ENCODE measurements at places on chromosomes 1 and 21.

- DNase-seq = no peak
Measured at GRCh38 chr1:204733869-204734596, 48.5 kb upstream of the LRRN2 start.

GRCh38 chr1:51534447-51534846 lies 15.4 kb upstream of the EPS15 start:
- DNase-seq = no peak

DNA sequence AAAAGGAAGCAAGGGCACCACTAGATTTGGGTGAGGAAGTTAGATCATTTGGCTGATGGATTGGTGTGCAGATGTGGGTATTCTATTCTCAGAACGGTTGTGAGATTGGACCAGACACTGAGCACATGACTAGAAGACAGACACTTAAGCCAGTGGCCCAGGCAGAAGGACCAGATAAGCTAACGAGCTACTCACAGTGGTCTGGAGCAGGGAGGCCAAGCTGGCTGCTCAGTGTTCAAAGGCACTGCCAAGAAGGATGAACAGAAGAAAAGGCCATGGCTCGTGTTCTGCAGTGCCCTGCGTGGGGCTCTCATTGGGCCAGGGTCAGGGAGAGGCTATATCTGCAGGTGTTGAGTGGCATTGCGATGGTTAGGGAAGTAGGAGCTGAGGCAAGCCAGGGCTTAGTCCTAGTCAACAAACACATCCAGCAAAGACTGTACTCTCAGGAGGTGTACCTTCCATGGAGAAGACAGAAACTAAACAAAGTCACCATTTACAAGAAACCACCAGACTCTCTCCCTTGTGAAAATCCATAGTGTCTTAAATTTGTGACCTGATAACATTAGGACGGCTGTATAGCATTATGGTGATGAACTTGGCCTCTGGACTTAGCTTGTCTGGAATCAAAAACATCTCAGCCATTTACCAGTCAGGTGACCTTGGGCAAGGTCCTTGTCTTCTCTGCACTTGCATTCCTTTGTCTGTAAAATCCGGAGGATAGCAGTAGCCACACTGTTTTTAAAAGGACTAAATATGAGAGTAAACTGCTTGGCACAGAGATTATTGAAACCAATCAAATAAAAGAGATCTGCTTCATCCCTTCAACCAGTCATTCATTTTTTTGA lies 274.5 kb downstream of the SIPA1L2 start:
- no peak for DNase-seq

GRCh38 chr1:51214615-51215131 lies 21.4 kb upstream of the RNF11 start:
- DNase-seq = peak; percentile 85

DNA sequence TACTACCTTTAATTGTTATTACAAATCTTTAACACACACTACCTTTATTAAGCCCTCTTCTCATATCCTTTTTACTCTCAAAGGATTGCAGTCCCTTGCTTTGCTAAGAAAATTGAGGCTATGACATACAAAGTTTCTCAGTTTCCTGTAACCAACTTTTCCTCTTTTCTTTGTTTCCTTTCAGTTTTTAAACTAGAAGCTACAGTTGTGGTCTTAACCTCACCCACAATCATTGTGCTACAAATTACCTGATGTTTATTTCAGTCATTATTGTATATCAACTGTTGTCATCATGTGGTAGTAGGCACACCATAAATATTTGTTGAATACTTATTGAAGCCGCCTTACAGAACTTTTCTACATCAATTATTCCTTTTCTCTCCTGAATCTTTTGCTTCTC lies 51.8 kb downstream of the SLAMF6 start:
- DNase-seq = no peak

GRCh38 chr1:184061396-184062003 lies 10.0 kb downstream of the TSEN15 start:
- peak; percentile 61 for DNase-seq

DNA sequence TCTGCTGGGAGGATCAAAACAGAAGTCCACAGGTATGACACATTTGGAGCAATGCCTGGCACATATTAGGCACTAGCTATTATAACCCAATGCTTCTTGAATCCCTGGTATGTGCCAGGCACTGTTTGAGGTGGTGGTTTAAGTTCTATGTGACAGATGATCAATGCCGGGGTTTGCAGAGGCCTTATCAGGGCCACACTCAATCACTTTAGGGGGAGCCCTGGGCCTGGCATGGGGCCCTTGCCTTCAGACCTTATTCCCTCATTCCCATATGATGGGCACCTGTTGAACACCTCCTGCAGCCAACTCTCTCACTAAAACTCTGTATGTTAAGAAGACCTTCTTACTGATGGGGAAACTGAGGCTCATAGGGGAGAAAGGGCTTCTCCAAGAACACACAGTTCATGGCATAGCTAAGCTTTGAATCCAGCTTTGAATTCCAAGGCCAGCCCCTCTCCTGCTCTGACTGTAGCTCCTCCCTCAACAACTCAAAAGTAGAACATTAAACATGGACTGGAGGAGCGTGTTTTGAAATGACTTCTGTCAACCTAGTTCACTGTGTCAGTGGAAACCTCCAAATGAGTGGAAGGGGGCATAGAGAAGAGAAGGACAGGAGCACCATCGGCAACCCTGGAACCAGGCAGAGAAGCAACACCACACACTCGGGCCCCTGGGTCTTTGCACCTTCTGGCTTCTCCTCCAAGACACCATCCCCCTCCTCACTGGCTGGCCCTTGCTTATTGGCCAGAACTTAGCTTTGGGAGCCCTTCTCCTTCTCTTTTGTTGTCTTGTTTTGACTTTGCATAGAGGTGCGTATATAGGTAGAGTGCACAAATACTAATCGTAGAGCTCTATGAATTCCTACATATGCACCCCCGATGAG lies 6.6 kb upstream of the IFFO2 start:
- DNase-seq = no peak

DNA sequence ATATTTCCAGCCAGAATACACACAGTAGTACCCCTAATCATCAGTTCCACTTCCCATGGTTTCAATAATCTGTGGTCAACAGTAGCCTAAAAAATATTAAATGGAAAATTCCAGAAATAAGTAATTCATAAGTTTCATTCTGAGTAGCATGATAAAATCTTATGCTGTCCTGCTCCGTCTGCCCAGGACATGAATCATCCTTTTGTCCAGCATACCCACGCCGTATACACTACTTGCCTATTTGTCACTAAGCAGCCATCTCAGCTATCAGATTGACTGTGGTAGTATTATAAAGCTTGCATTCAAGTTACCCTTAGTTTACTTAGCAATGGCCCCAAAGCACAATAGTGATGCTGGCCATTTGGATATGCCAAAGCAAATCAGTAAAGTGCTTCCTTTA lies 118.7 kb downstream of the SLC5A9 start:
- no peak for DNase-seq

DNA sequence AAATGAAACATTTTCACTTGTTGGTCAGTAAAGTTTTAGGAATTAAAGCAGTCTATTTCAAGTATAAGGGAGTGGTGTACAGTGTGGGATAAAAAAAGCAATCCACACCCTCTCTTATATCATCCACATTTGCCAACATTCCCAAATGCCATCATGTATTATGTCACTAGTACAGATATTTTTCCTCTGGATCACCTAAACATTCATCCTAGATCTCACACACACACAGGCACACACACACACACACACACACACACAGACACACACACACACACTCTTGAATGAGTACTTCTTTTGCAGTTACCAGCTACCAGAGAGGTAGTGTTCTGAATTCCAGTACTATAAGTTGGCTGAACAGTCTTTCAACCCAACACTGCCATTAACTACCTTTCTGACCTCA lies 1369.1 kb upstream of the ADGRL4 start:
- DNase-seq = peak; percentile 1

DNA sequence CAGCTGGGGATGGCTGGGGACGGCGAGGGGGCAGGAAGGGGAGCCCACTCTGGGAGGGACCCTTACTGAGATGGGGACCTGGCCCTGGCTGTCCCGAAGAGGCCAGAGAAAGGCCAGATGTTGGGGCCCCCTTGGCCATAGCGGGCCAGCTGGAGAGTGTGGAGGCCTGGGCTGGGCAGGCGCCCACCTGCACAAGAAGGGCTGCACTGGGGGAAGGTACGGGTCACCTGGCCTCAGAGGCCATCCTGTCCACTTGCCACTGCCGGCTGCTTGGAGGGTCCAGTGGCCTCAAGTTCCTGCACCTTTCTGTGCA lies 5.0 kb upstream of the PLCH2 start:
- no peak for DNase-seq

DNA sequence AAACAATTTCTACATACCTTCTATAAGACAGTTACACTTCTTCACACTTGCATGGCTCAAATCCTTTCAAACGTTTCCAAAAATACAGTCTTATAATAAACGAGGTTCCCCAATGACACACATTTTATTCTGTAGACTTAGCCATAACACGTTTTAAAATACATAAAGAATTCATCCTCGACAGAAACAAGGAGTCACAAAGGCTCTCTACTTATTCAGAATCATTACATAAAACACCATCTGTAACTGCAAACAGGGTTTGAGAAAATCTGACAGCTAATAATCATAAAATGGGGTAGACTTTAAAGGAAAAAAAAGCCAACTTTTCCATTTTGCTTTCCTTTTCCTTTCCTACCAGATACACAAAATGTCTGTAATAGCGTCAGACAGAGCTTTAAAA lies 1.8 kb downstream of the PIK3R3 start:
- DNase-seq = no peak

DNA sequence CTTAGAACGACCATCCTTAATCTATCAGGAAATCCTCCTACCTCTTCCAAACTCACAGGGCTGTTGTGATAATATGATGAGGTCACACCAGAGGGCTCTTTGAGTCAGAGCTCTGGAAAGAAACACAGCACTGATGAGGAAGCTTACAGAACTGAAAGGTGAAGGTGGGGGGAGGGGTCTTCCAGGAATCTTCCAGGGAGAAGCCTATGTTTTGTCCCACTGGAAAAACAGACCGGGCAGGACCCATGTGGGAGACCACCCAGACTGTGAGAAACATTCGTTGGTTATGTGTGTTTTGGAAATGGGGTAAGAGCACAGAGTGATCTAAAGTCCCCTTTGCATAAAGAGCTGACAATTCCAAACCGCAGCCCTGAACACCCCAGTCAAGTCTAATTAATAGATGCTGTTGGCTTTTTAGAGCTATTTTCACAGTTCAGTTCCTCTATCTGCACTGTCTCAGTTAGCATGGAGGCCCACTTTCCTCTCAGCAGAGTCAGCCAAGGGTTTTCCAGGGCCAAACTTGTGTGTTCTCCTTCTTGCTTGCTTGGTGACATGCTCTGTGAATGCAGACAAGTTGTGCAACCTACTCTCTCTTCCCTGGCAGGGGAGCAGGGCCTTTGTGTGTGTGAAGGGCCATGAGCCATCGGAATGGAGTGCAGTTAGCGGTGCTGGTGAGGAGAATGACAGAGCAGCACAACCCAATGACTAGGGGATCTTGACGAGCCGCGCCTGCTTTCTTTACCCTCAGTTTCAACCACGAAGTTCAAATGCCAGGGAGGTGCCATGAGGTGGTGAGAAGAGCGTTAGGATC lies 12.3 kb downstream of the PHLDA3 start:
- peak; percentile 97 for DNase-seq

DNA sequence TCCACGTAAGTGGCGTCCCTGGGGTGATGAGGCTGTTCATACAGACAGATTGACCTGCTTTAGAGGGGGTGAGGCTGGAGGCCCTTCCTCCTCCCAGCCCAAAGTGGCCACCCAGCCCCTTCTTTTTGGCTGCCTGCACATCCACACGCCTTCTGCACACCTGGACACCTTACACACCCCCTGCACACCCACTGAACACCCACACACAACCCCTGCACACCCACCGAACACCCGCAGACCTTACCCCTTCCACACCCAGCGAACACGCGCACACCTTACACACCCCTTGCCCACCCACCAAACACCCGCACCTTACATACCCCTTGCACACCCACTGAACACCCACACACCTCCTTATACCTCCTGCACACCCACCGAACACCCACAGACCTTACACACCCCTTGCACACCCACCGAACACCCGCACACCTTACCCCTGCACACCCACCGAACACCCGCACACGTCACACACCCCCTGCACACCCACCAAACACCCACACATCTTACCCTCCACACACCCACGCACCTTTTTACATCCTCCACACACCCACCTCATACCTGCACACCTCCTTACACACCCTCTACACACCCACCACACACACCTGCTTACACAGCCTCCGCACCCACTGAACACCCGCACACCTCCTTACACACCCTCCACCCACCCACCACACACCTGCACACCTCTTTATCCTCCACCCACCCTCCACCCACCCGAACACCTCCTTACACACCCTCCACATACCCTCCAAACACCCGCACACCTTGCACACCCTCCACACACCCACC lies 37.7 kb downstream of the COQ8A start:
- DNase-seq = no peak

GRCh38 chr21:34819357-34819999 lies 150.7 kb downstream of the CLIC6 start:
- no peak for DNase-seq

DNA sequence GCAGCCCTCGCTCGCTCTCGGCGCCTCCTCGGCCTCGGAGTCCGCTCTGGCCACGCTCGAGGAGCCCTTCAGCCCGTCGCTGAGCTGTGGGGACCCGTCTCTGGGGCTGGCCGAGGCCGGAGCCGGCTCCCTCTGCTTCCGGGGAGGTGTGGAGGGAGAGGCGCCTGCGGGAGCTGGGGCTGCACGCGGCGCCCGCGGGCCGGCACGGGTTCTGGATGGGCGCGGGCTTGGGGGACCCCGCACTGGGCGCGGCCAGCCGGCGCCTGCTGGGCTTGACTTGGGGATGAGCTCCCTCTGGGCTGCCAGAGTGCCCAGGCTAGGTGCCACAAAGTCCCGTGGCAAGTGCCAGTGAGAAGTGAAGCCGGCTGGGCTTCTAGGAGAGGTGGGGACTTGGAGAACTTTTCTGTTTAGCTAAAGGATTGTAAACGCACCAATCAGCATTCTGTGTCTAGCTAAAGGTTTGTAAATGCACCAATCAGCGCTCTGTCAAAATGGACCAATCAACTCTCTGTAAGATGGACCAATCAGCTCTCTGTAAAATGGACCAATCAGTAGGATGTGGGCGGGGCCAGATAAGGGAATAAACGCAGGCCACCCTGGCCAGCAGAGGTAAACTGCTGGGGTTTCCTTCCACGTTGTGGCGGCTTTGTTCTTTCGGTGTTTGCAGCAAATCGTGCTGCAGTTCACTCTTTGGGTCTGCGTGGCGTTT lies 20.2 kb downstream of the EXOC8 start:
- no peak for DNase-seq

DNA sequence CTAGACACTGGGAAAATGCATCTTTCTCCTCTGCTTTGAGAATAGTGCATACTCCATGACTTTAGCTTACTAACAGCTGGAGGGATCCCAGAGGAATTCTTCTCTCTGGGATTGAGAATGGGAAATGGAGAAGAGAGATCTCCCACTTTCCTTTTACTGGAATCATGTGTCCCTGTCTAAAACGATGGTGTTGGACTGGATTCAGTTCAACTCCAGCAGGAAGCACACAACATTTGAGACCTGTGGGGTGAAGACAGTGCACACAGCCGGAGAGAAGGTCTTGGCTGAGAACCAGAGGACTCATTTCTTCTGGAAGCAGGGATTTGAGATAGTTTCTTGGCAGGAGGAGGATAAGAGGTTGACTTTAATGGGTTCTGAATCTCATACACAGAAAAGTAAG lies 58.7 kb downstream of the TRABD2B start:
- no peak for DNase-seq
